ENCODE measurements at places on chromosomes 3 and 15.
A peak's percentile ranks its signal among the peaks of the same experiment; 100 is the strongest.

DNA sequence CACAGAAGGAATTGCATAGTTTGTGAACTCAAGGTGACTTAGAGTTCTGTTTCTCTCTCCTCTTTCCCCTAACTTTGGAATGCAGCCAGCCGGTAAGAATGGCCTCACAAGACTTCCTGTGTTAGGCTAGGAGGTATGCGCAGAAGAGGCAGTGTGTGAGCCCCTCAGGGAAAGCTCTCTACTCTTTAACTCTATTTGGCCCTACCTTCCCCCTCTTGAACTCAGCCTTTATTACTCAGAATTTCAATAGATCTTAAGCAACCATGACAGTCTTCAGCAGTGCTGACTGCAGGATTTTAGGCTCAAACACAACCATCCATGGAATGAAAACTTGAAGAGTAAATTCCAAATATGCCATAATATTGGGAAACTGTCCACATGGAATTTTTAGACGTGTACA is 209.5 kb downstream of the DTWD1 start:
- DNase-seq = no peak

DNA sequence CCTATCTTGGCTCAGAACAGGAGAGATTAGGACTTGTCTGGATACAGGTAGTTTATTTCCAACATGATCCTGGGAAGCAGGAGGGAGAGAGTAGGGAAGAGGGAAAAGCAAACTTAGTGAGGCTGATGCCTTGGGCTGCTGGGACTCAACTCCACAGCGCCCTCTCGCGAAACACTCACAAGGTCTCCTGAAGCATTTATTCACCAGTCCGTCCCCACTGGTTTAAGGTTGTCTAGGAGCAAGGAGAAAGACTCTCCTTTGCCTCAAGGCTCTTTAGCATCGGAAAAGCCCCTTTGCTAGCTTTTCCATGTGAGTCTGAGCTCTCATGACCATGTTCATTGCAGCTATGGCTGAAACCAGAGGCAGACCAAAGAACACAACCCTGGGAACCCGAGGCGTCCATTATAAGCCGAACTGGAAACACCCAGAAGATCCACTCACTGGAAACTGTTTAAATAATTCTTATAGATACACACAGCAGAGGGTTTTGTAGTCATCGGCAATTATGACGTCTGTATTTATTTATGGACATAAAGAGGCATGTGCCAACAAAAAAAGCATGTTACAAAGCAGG is 244.5 kb downstream of the CD47 start:
- DNase-seq = no peak

DNA sequence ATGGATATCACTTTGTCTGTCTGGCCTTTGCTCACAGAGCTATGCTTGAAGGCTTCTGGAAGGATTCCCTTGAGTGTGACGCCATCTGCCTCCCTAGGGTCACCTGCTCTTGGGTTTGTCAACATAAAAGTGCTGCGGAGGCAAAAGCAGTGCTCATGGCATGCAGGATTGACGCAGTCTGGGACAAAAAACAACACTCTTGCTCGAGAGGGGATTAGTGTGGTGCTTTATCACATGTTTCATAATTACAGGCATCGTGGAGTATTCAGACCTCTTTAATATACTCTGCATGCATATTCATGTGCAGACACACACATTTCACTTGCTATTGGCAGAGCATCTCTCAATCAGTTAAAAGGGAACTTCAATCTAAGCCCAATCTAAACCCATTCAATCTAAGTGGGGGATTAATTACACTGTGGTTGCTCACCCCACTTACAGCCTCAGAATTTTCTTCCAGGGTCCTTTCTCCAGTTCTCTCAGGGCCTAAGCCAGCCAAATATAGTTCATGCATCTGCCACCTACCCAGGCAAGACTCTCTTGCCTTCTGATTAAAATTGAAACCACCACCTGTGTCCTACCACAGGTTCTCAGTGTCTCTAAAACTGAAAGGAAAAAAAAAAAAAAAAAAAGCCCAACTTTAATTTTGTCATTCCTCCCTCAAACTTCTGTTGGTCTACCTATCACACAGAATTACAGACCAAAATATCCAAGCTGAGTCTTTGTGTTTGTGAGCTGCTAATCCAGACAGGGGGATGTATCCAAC is 75.6 kb downstream of the BFSP2 start:
- no peak for DNase-seq

GRCh38 chr3:20071175-20071574 is 30.9 kb downstream of the KAT2B start:
- no peak for DNase-seq

GRCh38 chr3:45082142-45082538 is 56.0 kb downstream of the CLEC3B start:
- peak; percentile 87 for DNase-seq

DNA sequence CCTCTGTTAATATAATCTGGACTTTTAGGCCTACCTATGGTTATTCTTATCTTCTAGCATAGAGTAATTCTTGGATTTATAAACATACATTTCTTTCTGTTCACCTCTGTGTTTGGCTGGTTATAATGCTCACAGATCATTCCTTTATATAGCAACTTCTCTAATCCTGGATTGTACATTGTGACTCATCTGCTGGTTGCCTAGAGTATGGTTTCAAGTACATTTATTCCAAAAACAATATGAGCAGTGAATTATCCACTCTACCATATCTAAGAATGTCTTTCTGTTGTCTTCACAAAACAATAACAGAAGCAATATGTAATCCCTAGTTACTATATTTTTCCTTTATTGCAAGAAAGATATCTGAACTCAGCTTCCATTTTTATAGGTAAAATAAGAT is 35.3 kb downstream of the FSIP1 start:
- DNase-seq = no peak

- DNase-seq = no peak
Observed at GRCh38 chr3:25038922-25039321, 389.1 kb upstream of the RARB start.

GRCh38 chr3:196142202-196142956 is 60.5 kb upstream of the TFRC start:
- DNase-seq = no peak

Data from spinal cord (tissue), 10 donors.